Activated naive CD8-positive, alpha-beta T cell treated with anti-CD3 and anti-CD28 coated beads, Interleukin-2, amount 50 U/mL, for 24 hours (primary cell): ENCODE measurements at places on chromosomes 5 and 9.

- DNase-seq = no peak
Measured at GRCh38 chr9:126307322-126308061, 19.1 kb upstream of the MVB12B start.

- no peak for DNase-seq
Measured at GRCh38 chr9:132044176-132044875, 35.3 kb downstream of the MED27 start.

DNA sequence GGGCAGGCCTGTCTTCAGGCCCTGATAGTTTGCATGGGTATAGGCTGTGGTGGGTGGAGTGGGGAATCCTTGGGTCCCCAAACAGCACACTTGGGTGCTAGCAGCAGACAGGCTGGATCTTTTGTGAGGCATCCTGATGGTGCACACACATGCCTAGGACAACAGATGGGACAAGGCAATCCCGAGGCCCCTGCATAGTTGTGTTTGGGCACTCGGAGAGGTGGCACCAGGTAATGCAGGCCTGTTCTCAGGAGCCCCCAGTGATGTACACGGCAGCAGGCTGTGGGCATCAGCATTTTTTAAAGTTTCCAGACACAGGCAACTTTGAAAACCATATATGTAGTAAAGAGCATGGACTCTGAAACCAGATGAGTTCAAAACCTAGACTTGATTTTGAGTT is 65.4 kb downstream of the EPB41L4A start:
- DNase-seq = no peak

DNA sequence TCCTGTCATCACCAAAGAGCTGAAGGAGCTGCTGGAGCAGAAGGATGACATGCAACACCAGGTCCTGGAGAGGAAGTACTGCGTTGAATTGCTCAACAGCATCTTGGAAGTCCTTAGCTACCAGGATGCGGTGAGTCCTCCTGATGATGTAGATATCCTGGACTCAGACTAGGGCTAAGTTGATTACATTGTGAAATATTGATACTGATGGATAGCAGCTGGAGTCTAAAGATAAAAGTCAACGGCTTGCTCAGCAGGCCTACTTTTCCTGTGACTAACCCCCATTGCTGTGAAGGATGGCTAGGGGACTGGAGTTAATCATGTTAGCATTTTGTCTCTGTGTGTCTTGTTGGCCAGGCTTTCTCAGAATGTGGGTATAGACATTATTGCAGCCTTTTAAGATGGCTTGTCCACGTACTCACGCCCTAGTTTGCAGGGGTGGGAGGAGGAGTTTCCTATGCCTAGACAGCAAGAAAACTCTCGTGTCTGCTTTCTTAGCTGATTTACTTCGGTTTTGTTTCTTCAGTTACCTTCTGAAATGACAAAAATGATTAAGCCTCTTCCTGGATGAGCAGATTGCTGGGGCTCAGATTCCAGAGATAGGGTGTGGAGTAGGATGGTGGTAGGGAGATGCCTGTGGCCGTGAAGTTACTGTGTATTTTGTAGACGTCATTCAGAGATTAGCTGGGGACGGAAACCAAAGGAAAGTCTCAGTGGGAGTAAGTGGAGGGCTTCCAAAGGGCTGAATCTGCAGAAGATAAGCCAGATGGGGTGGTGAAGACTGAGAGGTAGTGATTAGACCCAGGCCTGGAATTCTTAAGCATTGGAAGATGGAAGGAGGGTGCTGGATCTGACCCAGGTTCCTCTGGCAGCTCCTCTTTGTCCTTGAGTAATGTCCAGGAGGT is 166.3 kb downstream of the DOCK2 start:
- no peak for DNase-seq

GRCh38 chr9:130664251-130665028 is at the start of gene PRDM12:
Gene PRDM12, plus strand, starts transcription at chr9:130664594. Its CDS starts 60 bp downstream, at chr9:130664654.
- DNase-seq = no peak

GRCh38 chr9:3569529-3569928 is 43.7 kb upstream of the RFX3 start:
- DNase-seq = no peak

GRCh38 chr5:36447776-36448175 is 146.1 kb upstream of the RANBP3L start:
- no peak for DNase-seq

GRCh38 chr5:148186248-148187003 is 16.4 kb upstream of the SPINK6 start:
- DNase-seq = no peak

DNA sequence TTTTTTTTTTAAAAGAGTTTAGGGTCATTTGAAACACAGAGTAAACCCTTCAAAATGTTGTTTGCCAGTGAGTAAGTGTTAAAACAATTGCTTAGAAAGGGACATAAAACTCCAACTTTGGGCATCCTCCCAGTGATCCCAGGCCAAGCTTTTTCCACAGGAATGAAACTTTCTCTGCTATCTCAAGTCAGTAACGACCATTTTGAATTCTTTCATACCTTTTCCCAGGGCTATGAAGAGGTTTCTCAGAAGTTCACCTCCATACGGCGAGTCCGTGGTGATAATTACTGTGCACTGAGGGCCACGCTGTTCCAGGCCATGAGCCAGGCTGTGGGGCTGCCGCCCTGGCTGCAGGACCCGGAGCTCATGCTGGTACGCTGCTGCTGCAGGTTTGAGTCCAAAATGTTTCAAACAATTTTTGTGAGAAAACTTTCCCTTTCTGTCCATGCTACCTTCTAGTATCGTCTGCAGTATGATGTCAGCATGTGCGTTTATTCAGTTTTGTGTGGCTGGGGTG is 16.8 kb downstream of the OTULIN start:
- no peak for DNase-seq

DNA sequence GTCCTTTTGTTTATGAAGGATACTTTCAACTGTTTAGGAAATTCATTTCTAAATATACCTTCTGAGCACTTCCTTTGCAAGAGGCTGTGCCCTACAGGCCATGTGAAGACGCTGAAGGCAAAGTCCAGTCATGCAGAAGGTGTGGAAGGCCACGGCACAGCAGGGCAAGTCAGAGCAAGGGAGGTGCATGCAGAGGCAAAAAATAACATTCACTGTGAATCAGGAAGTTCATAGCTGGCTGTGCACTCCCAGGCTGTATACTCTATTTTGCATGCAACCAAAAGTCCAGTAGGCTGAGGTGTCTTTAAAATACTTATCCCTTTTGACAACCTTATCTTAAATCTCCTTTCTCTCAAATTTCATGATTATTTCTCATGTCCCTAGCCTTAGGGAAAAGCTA is 50.3 kb downstream of the GNAQ start:
- no peak for DNase-seq

DNA sequence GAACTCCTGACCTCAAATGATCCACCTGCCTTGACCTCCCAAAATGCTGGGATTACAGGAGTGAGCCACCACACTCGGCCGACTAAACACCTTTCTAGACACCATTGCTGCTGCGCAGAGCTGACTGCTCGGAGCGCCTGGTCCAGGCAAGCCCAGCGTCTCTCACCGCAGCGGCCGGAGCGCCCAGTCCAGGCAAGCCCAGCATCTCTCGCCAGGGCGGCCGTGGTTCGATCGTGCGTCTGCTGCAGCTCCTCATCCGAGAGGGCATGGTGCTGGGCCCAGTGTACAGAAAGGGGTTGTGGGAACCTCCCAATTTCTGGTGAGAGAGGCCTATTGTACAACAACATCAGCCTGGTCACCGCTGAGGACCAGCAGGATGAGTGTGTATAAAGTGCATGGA is 109.5 kb upstream of the RAPGEF1 start:
- no peak for DNase-seq

DNA sequence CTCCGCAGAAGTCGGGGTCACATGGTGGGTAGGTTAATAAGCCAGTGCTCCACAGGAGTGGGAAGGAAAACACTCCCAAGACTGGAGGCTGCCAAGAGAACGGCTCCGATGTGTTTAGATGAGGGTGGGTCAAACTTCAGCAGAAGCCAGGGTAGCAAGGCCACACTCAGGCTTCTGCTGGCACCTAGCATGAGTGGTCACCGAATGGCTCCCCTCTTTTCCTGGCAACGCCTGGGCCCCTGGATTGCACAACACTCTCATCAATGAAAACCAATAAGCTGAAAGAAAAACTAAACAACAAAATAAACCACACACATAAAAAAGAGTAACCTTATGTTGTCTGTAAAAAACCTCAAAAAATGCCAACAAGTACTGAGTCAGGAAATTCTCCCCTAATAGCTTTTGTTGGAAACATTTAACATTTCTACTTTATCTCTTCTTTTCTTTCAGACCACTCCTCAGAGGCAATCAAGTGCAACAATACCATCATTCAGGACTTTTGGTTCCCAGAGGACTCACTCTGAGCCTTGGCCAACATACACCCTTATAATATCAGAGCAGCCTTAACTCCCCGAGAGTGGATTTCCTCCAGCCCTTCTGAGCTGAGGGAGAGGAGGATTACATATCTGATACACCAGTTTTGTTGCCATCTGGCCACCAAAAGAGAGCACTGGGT is 279.9 kb downstream of the ENC1 start:
- DNase-seq = no peak

DNA sequence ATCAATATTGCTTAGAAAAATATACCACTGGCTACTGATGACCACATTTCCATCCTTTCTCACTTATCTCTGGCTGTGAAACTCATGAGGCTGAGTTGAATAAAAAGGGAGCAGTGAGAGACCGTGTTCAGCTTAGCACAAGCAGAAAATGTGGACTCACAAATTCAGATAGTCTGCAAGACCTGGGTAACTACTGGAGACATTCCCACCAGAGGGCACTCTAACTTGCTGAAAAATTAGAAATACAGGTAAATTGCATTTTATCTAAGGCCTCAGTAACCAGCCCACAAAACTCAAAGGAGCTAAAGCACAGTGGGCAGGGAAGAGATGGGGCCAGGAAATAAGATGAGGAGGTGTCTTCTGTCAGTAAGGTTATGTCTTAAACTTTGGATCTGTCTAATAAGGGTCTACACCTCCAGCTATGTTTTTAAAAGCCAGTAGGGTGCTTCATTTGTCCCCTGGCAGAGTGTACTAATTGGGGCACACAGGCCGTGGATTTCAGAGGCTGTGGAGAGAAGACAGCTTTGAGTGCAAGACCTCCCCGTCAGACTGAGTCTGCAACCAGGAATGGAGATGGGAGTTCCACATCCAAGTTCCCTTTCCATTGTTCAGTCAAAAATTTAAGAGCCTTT is 8.7 kb upstream of the NDUFB6 start:
- peak; percentile 12 for DNase-seq

GRCh38 chr5:40071870-40072269 is 607.8 kb upstream of the PTGER4 start:
- DNase-seq = no peak

DNA sequence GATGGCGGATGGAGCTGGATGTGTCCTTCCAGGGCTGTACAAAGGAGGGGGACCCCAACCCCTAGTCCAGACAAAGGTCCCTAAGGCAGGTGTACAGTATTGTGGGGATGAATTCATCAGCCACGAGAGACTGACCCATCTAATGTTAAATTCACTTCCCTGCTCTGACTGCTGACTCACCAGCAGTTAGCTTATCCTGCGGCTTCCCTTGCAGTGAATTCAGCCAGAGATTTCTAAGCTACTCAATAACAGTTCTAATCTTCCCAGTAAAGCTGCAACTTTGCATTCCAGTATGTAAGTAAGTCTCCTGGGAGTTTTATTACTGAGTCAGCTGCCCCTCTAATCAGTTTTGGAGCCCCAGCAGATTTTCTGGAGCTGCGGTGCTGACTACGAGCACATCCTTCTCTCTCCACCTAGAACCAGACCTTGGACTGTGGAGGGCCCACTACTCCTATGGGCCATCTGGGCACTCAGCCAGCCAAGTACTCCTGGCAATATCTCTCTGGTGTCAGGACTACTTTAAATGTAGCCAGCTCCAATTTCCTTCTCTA is 16.1 kb downstream of the B4GALT1 start:
- DNase-seq = no peak

- no peak for DNase-seq
Measured at GRCh38 chr5:25688156-25688555, 1043.4 kb upstream of the CDH10 start.

DNA sequence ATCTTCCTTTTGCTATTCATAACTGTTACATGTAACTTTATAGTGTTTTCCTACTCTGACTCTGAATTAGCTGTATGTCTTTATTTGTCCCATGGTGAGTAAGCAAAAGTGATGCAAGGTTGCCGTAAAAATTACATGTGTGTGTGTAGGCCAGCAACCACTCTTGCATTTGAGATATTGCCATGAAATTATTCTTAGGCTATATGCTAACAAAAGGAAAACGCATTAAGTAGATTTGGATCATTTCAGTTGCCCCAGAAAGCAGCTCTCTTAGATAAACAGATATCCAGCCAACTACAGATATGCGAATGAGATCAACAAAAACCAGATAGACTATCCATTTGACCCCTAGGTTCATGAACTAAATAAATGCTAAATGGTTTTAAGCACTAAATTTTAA is 73.6 kb downstream of the CYLC2 start:
- DNase-seq = no peak

- DNase-seq = no peak
Measured at GRCh38 chr9:37040508-37041127, 6.5 kb upstream of the PAX5 start.

GRCh38 chr5:6496207-6496584 is 47.5 kb downstream of the UBE2QL1 start:
- no peak for DNase-seq

DNA sequence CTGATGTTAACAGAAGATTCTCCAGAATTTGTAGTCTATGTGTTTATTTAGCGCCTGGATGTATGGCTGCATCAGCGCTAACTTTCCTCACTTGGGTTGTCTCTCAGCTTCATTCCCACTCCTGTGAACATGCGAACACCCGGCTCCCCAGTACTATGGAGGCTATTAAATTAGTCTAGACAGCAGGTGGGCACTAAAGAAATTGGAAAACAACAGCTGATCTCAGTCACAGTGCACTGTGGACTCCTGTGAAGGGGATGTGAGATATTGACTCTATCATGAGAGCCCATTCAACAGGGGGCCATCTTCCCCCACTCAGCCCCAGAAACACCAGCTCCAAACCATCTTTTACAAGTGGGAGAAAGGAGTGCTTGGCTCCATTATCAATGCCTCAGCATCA is 471.0 kb downstream of the KDM4C start:
- DNase-seq = no peak

DNA sequence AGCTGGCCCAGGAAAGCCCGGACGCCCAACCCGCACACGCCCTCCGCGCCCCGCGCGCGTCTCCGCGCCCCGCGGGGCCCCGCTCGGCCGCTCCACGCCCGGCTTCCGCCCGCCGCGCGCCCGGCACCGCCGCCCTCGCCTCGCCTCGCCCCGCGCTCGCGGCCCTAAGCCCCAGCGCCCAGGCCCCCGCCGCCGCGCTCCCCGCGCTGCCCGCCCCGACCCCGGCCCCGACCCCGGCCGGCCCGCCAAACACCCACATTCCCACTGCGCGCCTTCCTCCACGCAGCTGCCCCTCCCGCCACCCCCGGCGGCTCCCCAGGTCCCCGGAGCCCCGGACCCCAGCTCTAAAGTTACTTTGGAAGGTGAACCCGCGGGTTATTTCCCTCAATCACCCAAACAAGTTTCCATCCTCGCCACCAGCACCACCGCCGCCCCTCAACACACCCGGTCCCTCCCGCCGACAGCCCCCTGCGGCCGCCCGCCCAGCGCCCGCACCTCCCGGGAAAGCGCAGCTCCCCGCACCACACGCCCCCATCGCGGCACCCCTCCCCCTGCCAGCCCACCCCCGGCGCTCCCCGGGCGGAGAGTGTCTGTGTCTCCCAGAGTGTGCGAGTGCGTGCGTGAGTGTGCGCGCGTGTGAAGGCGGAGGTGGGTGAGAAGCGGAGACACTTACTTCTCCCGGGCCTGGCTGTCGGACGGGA is 439 bp downstream of the SSBP2 start:
- peak; percentile 34 for DNase-seq
